Uterus (tissue), 4 donors: ENCODE measurements at places on chromosomes 16 and 17. TPM values are rescaled to one million over a fixed set of nuclear protein-coding genes. Genes with fewer than 3 reads are reported as not detected.

GRCh38 chr16:63613701-63614100 lies 1508.2 kb downstream of the CDH11 start:
- no peak for DNase-seq

DNA sequence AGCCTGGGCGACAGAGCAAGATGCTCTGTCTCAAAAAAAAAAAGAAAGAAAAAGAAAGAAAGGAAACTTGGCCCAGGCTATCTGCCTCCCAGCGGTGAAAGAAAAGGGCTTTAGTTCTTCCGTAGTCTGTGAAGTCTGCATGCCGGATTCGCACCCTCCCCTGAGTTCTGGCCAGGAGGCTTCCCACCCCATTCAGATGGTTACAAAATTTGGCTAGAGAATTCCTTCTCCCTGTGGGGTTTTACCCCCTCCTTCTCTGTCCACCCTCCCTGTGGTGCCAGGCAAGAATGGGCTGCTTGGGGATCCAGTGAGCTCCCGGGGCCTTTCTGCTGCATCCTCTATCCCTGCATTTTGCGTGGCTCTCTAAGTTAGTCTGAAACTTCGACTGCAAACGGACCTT lies 37.8 kb downstream of the PAFAH1B1 start:
- DNase-seq = no peak

DRC3 gene
- 18.5 TPM for total RNA-seq

GLYR1 gene
- total RNA-seq = 86.3 TPM

SMIM36 gene
- total RNA-seq = not detected

MT1G gene
- total RNA-seq = not detected

LPO gene
- total RNA-seq = not detected
